AG20443 (cell line): ENCODE measurements at places on chromosomes 16 and 17.

GRCh38 chr17:77445760-77446532 is 305.2 kb downstream of the SEC14L1 start:
- no peak for DNase-seq

DNA sequence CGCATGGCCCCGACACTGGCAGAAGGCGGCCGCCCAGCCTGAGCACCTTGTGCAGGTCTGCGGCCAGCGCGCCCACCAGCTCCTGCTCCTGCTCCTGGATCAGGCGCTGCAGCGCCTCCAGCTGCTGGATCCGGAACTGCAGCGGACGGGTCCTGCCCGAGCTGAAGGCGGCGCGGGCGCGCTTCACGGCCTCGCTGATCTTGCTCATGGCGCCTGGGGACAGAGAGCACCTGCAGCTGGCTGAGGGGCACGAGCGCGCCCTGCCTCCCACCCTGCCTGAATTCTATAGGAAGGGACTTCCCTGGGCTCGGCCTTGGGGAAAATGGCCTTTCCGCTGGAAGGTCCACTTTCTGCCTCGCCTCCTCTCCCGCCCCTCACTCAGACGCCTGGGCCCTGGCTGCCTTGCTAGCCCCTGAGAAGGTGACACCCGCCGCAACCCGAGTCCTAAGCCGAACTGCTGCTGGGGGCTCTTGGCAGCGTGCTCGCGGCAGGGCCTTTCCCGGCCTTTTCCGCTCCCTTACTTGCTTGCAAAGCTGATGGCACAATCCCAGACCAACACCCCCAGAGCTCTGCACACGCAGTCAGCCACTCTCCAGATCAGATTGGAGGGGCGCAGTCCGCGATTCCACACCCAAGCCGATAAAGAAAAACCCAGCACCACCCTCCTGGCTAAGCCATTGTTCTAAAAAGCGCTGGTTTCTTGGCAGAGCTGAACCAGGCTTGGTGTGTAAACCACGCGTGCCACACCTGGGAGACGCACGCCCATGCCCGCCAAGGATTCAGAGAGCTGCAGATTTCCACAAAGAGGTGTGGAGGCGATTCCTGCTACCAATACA is 3.0 kb downstream of the ALDH3A1 start:
- peak; percentile 83 for DNase-seq

GRCh38 chr17:70987867-70988340 is 818.6 kb downstream of the KCNJ2 start:
- no peak for DNase-seq

GRCh38 chr16:67525176-67525860 is 3.3 kb upstream of the RIPOR1 start:
- DNase-seq = no peak

DNA sequence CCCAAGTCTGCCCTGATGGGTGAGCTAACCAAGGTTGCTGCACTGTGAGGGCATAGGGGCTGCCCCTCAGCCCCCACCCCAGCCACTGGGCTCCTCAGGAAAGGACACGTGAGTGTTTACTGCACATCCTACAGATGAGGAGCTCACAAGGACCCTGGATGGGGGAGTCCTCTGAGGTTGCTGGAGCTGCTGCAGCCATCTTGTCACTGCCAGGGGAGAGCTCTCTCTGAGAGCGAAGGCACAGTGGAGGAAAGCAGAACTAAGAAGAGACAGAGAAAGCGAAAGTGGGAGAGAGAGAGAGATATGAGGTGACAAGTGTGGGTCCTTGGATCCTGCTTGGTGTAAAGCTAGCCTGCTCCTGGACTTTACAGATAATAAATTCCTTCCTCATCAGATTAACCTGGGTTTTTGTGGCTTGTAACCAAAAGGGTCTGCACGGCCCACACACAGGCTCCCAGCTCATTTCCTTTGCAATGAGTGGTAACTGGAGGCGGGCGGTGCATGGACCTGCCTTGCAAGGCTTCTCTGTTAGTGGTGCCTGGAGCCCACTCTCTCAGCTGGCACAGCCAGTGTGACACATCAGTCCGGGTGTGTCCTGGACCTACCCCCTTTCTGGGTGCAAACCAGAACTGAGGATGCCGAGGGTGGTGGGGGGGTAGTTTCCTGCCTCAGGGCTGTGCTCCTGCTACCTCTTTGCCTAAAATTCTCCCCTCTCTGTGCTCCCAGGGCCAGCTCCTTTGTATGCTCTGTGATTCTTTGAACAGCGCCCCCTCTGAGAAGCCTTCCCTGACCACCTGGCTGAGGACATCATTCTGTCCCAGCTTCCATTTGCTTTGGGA is 14.2 kb downstream of the SNX20 start:
- DNase-seq = no peak

GRCh38 chr16:11235703-11235991 is 20.4 kb downstream of the SOCS1 start:
- no peak for DNase-seq

- no peak for DNase-seq
Measured at GRCh38 chr17:44738214-44738906, 20.4 kb upstream of the ADAM11 start.

DNA sequence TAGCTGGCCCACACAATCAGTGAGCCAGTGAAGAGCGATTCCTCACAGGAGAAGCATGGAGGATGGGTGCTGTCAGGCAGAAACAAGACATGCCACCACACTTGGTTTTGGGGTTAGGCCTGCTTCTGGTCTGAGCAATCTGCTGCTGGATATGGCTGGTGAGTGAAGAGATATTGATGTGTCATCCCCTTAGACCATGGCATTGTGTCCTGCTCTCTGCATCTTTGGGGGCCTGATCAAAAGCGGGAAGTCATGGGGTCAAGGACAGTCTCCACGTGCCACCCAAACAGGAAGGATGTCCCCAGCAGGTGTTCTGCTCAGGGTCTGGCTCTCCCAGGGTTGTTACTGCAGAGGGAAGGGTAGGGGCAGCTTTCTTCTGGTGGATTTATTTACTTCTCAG is 140.7 kb downstream of the PRKCB start:
- no peak for DNase-seq

DNA sequence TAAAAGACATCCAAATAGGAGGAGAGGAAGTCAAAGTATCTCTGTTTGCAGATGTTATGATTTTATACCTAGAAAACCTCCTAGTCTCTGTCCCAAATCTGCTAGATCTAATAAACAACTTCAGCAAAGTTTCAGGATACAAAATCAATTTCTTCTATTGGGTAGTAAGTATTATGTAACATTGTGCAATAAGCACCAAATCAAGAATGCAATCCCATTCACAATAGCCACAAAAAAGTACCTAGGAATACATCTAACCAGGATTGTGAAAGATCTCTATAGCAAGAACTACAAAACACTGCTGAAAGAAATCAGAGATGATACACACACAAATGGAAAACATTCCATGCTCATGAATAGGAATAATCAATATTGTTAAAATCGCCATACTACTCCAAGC is 13.0 kb downstream of the NLRP1 start:
- no peak for DNase-seq

GRCh38 chr17:7047566-7047965 is 3.7 kb upstream of the SLC16A11 start:
- DNase-seq = no peak
